ENCODE measurements at places on chromosomes 5 and 9. TPM values are rescaled to one million over a fixed set of nuclear protein-coding genes. Genes with fewer than 3 reads are reported as not detected.

UGT3A1 gene
- not detected for total RNA-seq

GRCh38 chr9:127825319-127826051 is 22.8 kb downstream of the FPGS start:
- DNase-seq = no peak

DNA sequence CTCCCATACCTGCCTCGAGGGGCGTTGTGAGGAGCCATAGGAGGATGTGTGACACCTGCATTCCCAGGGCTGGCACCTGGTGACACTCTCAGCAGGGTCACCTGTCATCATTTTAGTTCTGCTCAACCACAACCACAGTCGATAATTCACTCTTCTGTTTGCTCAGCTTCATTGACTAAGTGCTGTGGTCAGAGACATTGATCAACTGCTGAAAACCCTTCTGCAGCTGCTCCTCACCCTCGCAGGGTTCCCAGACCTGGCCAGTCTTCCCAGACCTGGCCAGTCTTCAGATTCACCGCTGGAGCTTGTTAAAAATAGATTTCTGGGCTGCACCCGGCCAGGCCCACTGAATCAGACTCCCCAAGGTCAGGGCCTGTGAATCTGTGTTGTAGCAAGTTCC is 92.8 kb downstream of the MVB12B start:
- no peak for DNase-seq

DNA sequence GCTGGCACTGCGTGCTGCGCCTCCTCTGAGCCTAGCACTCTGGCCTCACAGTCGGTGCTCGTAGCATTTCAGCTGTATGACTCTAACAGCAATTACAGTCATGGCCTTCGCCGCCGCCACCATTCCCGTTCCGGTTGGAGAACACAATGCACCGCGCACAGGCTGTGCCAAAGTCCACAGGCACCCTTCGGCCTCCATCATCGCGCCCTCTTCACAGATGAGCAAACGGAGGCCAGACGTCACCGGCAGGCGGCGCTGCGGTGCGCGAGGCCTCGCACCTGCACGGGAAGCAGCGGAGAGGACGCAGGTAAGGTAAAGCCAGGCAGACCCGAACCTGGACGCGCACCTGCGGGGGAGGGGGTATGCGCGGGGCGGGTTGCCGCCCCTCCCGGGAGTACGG is 128.9 kb downstream of the BARX1 start:
- DNase-seq = peak; percentile 31

DNA sequence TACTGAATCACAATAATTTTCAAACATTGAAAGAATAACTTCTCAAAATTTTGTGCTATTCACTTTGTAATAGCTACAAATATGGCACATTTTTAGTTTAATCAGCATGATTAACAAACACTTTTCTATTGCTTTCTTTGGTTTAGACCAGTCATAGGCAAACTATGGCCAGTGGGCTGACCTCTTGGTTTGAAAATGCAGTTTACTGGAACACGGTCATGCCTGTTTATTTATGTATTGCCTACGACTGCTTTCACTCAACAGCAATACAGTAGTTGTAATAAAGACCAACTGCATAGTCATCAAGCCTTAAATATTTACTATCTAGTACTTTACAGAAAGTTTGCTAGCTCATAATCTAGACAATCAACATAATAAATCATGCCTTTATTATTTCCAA is 810.8 kb downstream of the TLE1 start:
- DNase-seq = no peak

DNA sequence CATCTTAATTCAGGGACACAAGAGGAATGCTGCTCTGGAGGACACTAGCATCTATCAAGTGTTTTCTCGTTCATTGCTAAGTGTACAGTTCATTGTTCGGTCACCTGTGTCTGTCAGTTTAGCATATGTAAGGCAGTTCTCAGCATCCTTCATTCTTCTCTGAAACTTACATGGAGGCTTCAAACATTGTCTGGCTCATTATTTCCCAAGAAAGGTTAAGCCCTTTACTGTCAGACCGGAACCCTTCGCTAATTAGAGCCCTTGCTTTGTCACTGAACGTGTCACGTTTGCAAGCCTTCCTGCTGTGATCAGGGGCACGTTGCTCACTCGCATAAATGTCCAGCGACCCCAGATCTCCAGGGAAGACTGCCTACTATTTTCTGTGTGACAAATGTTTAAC is 62.3 kb upstream of the RIOK2 start:
- DNase-seq = no peak

- DNase-seq = no peak
Measured at GRCh38 chr5:173627860-173628392, 11.5 kb upstream of the BOD1 start.

DNA sequence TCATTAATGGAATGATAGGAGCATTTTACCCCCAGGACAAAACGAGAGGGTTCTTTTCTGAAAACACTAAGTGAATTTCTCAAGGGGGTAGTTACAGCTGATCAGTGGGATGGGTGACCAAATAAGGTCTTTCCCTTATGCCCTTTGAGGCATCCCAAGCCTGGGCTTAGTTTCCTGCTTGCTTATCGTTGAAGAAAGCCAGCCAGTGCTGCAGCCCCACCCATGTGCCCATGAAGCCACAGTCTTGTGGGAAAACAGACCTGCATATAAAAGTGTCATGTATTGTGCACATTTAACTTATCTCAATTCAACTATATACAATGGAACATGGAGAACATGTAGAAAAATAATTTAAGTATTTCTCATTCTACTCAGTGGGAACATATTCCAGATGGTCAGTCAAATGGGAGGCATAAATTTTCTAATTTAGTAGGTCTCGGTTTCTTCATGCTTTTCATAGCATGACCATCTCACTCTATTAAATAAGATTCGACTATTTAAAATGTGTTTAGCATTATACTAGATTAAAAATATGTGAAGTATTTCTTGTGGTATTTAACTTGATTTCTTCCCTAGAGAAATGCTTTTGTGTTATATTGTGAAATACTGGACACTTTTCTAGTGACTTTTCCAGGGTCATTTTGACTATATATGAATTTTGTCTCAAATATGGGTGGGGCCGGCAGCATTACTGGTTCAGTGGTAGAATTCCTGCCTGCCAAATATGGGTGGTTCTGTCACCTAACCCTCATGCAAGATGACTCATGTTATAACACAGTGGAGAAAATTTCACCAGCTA is 189.7 kb upstream of the SGCD start:
- no peak for DNase-seq

- no peak for DNase-seq
Measured at GRCh38 chr9:105269593-105269992, 25.1 kb downstream of the SLC44A1 start.

- DNase-seq = no peak
Measured at GRCh38 chr5:122719991-122720746, 54.7 kb upstream of the SNX2 start.

- no peak for DNase-seq
Measured at GRCh38 chr5:35665096-35665495, 47.4 kb downstream of the SPEF2 start.

GRCh38 chr5:28275931-28276330 is 1237.5 kb upstream of the CDH9 start:
- DNase-seq = no peak

- no peak for DNase-seq
Measured at GRCh38 chr9:5842929-5843793, 10.2 kb upstream of the ERMP1 start.

DNA sequence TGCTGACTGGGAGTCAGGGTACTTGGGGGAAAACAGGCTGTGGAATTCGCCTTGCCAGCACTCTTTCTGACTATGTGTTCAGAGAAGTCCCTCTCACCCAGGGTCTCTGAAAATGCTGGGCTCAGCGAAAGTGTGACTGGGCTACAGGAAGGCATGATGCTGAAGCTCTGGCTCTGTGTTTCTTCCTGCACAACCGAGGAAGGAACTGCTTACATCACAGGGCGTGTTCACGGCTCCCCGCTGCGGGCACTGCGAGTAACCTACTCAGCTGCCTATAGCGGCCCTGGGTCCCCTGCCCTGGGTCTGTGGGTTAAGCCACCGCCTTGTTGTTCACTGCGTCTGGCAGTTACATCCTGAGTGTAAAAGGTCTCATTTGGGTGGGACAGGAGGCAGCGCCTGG is 222.4 kb upstream of the IRX4 start:
- no peak for DNase-seq
